ENCODE measurements at places on chromosomes 5 and 9.

DNA sequence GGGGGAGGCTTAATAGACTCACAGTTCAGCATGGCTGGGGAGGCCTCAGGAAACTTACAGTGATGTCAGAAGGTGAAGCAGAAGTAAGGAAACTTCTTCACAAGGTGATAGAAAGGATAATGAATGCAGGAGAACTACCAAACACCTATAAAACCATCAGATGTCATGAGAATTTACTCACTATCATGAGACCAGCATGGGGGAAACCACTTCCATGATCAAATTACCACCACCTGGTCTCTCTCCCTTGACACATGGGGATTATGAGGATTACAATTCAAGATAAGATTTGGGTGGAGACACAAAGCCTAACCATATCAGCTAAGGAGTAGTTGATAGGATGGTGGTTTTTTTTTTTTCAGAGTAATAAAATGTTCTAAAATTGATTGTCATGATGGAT lies 201.8 kb downstream of the CDH12 start:
- DNase-seq, result no peak

- no peak for DNase-seq
Measured at GRCh38 chr9:113574441-113575262, 111.1 kb downstream of the RGS3 start.

DNA sequence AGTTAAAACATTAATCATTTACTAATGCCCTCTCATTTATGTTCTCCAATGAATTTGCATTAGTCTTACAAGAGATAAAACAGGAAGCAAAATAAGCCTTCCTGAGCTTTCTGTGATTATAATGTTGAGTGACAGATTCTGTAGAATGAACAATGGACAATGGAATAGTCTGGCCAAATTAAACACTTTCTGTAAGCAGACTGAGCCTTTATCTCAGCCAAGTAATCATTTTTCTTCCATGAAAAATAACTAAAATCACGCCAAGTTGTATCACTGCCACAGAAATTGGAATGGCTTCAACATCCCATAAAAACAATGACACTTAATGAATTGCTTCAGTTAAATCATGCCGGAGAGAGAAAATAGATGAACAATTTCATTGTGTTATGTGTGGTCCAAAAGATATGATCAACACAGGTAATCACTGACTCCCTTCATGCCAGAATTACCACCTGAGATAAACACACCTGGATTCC lies 63.0 kb downstream of the TSSK1B start:
- DNase-seq, result no peak

GRCh38 chr5:54924487-54924886 lies 60.9 kb downstream of the ESM1 start:
- DNase-seq, result no peak

DNA sequence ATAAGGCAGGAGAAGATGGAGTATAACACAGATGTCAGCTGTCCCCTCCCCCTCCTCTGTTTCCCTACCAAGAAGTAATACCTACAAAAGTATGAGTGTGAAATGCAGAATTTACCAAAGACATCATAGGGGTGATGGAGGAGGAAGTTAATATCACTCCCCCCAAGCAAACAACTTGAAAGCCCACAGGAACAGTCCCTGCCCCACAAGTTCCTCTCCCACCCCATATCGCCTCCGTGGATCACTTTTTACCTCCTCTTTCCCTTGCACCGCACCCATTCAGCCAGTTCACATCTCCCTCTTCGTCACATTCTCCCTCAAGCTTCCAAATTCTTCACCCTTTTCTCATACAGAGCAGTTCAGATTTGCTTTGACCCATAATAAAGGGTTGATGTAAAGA lies 7.0 kb upstream of the SIL1 start:
- DNase-seq, result no peak

DNA sequence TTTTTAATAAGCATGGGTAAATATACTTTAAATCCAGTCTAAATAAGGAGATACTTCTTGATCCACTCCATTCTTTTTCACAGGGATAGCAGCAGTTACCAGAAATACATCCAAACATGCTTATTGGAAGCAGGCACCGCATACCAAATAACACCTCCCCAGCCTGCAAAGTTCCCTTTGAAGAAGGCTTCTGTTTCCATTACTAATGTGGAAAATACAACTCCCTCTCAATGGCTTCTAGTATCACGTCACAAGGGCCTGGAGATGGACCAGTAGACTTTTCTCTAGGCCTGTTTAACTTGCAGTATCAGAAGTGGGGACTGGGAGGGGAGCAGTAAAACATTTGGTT lies 20.8 kb downstream of the TMEM245 start:
- no peak for DNase-seq

DNA sequence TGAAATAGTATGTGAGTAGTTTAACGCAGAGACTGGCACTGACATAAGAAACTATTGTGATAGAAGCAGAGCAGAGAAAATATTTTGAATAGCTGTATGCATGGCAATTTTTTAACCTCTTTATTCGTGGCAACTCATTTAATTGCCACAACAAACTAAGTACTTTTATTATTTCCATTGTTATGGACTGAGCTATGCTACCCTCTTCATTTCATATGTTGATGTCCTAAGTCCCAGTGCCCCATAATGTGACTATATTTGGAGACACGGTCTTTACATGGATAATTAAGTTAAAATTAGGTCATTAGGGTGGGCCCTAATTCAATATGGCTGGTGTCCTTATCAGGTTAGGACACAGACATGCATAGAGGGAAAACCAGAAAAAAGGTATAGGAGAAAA lies 86.1 kb upstream of the PRSS3 start:
- DNase-seq, result no peak

DNA sequence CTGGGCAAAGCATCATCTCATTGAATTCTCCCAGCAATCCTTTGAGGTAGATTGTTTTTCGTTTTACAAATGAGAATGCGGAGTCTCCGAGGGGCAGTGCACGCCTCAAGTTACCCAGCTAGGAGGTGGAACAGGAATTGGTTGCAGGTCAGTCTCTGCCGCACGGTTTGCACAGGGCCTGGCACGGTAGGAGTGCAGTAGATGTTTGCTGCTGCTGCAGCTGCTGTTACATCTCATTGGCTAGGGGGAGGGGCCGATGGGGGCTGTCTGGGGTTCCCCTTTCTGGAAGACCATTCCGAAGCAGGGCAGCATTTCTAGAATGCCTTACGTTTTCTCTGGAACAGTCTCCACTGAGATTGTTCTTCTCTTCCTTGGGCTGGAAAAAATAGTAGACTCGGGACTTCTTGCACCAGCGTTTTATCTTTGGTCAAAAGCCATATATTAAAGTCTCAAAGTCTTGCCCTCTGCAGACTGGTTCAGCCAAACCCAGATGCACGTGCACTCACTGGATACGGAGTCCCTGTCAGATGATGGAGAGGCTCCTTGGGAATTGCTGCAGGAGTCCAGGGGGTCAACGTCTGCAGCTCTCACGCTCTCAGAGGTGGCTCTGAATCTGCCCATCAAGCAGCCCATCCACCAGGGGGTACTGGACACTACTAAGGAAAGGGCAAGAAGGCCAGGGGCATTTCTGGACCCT lies 1.2 kb downstream of the USP20 start:
- DNase-seq, result no peak

DNA sequence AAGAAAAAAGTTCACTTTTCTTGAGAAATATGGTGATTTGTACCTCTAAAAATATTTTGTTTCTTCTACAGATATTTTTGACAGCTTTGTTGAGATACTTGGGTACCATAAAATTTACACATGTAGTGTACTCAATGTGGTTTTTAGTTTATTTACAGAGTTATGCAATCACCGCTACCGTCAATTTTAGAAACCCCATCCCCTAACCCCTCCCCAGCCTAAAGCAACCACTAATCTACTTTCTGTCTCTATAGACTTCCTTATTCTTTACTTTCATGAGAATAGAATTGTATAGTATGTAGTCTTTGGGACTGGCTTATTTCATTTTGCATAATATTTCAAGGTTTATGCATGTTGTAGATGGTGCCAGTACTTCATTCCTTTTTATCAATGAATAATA lies 45.0 kb upstream of the TDRD7 start:
- no peak for DNase-seq

- no peak for DNase-seq
Measured at GRCh38 chr5:87705876-87706275, 293.1 kb upstream of the CCNH start.

DNA sequence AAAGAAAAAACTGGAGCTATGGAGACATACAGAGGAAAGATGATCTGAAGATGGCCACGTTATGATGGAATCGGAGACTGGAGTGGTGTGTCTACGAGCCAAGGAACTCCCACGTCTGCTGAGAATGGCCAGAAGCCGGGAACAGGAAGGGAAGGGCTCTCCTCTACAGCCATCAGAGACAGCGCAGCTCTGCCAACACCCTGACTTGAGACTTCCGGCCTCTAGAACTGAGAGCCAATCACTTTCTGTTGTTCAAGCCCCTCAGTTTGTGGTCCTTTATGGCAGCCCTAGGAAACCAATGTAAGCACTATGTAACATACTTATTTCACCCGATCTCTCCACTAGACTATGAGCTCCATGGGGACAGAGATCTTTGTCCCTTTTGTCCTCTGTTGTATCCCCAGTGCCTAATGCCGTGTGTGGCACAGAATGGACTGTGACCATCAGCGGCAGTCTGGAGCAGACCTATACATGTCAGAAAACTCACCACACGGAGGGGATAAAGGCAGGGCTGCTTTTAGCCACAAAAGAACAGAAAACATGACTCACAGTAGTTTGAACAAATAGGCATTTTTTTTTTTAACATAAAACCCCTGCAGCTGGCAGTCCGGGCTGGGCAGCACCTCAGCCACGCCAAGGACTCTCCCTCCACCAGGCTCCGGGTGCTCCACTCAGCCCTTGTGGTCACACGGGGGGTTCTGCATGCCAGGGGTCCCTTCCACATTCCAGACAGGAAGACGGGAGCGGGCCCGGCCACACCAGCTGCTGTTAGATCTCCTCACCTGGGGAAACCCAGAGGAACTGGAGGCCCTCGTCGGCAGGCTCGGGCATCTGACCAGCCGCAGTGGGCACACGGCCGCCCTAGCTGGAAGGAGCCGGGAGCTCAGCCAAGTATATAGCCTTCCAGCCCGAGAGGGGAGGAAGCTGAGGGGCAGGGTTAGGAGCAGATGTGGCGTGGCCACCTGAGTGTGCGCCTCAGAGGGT lies 16.1 kb upstream of the MXD3 start:
- DNase-seq, result no peak

DNA sequence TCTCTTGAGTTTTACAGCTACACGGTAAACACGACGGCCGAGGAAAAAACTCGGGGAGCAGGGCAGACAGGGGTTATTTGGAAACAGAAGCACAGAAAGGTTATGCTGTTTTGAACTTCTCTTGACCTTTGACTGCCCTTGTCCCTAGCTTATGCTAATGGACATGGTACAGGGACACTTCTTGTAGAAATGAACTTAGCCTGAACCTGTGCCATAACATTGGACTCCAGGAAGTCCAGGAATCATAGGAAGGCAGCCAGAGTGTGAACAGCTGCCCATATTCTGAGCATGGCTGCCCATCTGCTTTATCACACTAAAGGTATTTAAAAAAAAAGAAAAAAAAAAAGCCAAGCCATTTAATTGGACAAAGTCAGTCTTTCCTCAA lies 46.1 kb downstream of the NR6A1 start:
- DNase-seq, result no peak

GRCh38 chr9:127773272-127773671 lies 5.2 kb downstream of the SH2D3C start:
- no peak for DNase-seq

DNA sequence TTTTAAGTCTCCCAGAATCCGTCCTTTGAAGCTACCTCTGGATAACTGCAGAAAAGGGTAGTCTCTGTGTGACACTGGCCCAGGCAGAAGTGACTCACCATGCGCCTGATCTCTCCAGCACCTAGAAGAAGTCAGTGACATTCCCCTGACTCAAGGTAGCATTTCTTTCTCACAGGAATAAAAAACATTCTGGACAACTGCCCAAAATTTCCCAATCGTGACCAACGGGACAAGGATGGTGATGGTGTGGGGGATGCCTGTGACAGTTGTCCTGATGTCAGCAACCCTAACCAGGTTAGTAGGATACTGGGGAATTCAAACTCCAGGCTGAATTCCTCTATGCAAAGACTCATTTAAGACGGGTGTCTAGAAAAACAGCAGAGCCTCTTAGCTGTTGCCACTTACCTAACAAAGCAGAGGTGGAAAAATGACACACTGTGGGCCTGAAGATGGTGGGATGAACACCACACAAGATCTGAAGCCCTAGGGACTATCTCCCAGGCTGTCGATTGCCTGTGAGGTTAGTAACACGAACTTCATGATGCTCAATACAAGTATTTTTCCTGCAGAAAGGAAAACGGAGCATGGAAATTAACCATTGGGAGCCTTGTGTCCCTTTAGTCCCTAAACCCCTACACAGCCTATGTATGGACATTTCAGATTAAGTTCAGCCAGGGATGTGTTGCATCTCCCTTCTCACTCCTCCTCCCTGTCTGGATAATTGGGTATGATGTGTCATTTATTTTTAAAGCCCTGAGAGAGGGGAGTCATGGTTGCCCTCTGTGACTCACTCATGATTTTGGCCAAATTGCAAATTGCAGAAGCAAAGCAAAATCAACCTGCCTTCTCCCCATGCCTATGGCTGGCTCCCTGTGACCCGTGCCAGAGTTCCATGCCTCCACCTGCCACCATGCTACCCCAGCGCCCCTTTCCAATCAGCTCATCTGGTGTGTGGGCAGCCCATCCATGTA lies 37.2 kb downstream of the THBS4 start:
- no peak for DNase-seq

- no peak for DNase-seq
Measured at GRCh38 chr9:37820142-37820541, 19.5 kb downstream of the DCAF10 start.

- no peak for DNase-seq
Measured at GRCh38 chr9:34988218-34989002, 1.1 kb upstream of the DNAJB5 start.

GRCh38 chr9:82231411-82231810 lies 242.8 kb downstream of the SPATA31D1 start:
- DNase-seq, result no peak

DNA sequence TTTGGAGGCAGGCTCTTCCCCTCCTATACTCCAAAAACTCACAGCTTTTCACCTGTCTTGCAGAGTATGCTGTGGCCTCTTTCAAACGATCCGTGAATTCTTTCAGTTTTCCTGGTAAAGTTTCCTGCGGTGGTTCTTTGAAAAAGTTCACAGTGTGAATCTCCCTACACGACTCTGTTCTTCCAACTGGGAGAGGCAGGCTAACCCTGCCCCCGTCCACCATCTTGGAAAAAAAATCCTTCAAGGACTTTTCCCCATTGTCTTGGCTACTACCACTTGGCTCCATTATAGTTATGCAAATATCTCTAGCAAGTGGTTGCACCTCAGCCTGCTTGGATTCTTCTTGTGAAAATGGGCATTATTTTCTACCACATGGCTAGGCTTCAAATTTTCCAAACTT lies 382.6 kb downstream of the AGTPBP1 start:
- DNase-seq, result no peak

GRCh38 chr9:129806061-129806460 lies 3.1 kb downstream of the TOR1B start:
- DNase-seq, result no peak

- DNase-seq, result no peak
Measured at GRCh38 chr9:18438300-18438925, 35.5 kb upstream of the ADAMTSL1 start.

- no peak for DNase-seq
Measured at GRCh38 chr5:143247134-143247815, 156.2 kb downstream of the NR3C1 start.

GRCh38 chr9:1869843-1870242 lies 145.3 kb upstream of the SMARCA2 start:
- no peak for DNase-seq

- no peak for DNase-seq
Measured at GRCh38 chr5:179181988-179182387, 121.8 kb downstream of the ZNF354C start.

Data from BJ (cell line).